RPMI7951 (cell line): ENCODE measurements at places on chromosomes 5 and 9.

GRCh38 chr5:154829589-154830218 lies 20.7 kb downstream of the FAXDC2 start:
- DNase-seq = peak; percentile 58

GRCh38 chr5:144549580-144549979 lies 378.9 kb downstream of the KCTD16 start:
- DNase-seq = no peak

GRCh38 chr5:180950291-180950949 lies 38.2 kb upstream of the BTNL3 start:
- peak; percentile 81 for DNase-seq

DNA sequence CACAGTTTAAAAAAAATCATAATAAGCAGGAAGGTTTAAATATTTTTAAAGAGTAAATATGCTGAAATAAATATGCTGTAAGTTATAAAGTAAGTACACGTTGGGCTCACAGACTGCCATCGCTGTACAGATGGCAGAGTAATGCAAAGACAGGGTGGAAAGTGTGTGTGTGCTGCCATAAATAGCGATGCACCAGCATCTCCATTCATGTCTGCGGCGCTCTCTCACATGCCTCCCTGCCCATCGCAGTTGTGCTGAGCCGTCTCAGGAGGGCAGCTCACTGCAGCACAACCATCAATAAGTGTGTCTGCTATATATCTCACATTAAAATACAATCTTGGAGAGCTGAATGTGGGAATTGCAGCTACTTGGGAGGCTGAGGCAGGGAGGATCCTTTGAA lies 14.3 kb downstream of the MOCS2 start:
- no peak for DNase-seq

- peak; percentile 63 for DNase-seq
Measured at GRCh38 chr5:124952079-124952478, 205.6 kb upstream of the ZNF608 start.

DNA sequence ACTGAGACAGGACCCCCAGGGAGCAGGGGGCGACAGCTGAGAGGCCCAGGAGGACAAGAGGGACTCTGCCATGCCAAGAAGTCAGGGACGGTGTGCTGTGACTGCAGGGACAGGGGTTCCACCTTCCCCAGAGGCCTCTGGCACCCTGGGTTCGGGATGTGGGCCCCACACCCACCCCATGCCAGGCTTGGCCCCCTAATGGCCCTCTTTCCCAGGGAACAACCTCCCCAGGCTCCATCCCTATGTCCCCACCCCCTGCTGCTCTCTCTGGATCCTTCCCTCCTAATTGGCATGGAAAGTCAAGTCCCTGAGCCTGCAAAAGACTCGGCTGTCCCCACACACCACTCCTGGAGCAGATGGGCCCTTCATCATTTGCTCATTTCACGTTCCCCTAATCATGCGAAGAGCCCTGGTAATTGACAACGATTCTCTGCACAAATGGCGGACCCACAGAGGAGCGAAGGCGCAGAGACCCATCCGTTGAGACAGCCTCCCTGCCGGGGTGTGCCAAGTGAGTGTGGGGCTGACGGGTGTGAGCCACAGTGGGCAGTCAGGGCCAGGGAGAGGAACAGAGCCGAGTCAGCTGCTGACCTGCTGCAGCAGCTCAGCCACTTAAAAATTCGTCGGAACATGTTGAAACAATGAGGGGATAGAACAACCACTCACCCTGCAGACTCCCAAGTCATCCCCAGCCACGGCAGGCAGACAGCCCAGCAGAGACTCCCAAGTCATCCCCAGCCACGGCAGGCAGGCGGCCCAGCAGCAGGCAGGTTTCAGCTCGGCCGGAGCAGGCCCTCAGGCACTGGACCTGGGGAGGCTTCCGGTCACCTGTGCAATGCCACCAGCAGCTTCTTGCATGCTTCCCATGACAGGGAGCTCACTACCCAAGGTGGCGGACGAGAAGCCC lies 109.0 kb downstream of the VAV2 start:
- DNase-seq = no peak

DNA sequence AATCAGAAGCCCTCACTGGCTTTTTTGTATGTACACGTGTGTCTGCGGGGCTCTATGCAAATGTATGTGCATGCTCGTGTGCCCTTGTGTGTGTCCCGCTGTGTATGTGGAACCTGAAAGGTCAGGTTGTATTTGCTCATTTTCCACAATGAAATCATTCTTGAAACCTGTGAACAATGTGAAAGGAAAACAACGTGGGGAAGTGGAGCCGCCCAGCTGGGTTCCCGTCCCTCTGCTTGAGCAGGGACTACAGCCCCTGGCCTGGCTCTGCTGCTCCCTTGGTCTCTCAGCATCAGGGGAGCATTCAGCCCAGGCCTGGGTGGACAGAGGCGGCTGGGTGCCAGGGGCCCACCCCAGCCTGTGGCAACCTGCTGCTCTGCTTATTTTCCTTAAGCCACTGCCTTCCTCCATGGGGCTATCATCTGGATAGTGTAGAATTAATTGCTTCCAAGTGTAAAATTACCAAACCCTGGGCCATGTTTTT lies 3.0 kb downstream of the ECSCR start:
- DNase-seq = no peak

GRCh38 chr9:91420501-91421127 lies 3.0 kb downstream of the NFIL3 start:
- no peak for DNase-seq

- DNase-seq = peak; percentile 30
Measured at GRCh38 chr9:83526901-83527300, 11.3 kb downstream of the FRMD3 start.

- DNase-seq = no peak
Measured at GRCh38 chr9:111271481-111272080, 58.4 kb downstream of the OR2K2 start.

DNA sequence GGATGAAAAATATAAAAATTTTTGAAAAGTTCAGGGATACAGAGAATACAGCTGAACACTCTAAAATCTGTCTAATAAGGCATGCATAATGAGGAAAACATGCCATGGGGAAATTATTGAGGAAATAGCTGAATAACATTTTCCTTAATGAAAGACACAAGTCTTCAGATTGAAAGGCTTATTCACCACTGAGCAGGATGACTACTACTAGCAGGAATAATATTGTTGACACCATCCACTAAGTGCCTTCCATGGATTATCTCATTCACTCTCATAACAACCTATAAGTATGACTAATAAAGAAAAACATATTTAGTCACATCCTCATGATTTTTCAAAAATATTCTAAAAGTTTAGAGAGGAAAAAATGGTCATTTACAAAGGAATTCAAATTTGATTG lies 96.7 kb upstream of the FER start:
- DNase-seq = peak; percentile 24

- DNase-seq = no peak
Measured at GRCh38 chr9:22643541-22643940, 196.9 kb downstream of the DMRTA1 start.

DNA sequence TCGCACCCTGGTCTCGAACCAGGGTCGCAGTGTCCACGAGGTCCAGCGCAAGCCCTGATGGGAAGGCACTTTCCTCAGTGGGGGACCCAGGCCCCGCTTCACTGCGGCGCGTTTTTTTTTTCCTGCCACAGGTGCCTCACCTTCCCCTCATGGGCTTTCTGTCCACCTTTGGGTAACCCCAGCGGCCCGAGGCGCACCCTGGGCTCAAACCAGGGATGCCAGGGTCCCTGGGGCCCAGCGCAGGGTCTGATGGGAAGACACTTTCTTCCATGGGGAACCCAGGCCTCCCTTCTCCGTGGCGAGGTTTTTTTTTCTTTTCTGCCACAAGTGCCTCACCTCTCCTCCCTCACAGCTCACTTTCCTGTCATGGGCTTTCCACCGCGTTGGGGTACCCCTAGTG lies 1269.9 kb downstream of the FOXD4L5 start:
- no peak for DNase-seq

GRCh38 chr9:18404434-18405029 lies 69.4 kb upstream of the ADAMTSL1 start:
- DNase-seq = no peak

DNA sequence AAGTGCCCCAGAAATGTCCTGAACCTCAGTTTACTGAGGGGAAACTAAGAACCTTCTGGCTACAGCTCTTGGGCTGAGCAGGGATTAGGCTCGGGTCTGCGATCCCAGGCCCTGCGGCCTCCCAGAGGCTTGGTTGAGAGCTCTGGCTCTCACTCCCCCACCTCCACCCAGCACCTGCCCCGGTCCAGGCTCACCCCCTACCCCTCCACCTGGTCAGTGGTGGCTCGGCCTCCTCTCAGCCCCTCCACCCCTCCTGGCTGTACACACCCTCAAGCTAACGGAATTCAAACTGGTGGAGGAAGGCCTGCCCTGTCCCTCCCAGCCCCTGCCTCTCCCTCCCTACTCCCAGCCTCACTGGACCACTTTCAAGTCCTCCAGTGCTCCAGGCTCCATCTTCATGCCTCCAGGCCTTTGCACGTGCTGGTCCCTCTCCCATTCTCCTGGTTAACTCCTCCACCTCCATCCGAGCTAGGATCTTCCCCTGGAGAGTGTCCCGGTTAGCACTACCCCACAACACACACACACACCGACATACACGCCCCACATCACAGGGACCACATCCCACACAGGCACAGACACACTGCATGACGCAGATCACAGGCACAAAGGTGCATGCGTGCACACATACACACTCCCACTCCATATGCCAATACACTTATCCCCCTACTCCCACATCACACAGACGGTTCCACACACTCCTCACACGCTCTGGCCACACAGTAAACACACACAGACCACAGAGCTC lies 130.9 kb downstream of the C9orf50 start:
- DNase-seq = peak; percentile 28

- no peak for DNase-seq
Measured at GRCh38 chr9:85941622-85941940, 635 bp downstream of the NAA35 start.

DNA sequence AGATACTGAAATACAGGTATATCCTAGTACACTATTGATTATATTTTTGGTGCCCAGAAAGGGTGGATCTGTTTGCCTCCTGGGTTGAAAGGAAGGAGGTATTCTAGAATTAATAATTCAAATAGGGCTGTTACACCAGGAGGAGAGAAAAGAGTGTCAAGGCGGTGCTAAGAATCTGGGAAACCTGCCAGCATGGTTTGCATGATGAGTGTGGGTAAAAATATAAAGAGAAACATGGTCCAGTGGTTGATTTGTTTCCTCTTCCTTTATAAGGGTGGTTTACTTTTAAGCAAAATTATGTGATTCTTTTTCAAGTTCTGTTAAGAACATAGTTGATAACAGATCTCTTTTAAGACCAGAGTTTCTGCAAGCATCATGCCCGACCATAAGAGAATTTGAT lies 69.4 kb upstream of the NFIB start:
- DNase-seq = peak; percentile 34

DNA sequence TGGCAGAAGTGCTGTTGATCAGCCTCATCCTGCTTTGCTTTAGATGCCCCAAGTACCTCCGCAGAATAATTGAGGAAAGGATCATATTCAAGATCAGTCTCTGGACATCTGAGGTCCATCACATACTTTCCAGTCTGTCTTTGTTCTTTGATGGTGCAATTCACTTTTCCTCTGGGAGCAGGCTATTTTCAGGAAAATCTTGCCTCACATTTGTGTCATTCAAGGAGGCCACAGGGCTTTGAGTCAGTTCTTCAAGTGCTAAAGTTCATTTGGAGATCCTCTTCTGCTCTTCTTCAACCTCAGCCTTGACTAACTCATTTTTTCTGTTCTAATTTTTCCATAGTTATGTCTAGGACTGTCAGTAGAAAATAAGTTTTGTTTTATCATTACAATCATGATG lies 18.6 kb downstream of the EQTN start:
- no peak for DNase-seq

DNA sequence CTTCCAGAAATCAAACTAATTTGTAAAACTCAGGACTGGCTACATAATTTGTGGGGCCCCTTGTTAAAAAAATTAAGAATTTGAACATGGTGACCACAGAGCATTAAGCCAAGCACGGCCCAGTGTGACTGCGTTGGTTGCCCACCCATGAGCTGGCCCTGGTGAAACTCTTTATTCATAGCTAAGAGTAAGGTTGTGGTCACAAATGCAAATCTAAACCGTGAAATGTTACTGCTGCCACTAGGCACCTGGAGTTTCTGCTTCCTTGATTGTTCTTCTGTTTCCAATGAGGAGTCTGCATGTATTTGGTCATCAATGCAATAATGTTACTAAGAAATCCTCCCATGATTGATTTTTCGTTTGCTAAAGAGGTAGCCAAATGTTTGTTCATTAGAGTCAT lies 4.2 kb downstream of the GCNT1 start:
- no peak for DNase-seq
